ENCODE measurements at places on chromosomes 7 and 10.

DNA sequence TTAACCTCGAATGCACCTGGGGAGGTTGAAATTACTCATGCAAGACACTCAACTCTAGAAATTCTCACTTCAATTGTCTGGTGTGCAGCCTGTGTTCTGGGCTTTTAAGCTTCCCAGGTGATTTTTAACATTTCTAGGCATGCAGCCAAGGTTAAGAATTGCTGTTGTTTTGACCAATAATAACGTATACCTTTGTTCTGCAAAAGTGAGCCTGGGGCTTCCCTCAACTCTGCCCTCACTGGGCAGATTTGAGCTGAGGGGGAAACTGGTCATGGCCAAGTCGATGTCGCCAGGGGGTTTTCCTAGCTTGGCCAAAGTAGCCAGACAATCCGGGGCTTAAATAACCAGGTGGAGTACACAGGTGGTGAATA is 568 bp downstream of the PRSS2 start:
- no peak for DNase-seq

DNA sequence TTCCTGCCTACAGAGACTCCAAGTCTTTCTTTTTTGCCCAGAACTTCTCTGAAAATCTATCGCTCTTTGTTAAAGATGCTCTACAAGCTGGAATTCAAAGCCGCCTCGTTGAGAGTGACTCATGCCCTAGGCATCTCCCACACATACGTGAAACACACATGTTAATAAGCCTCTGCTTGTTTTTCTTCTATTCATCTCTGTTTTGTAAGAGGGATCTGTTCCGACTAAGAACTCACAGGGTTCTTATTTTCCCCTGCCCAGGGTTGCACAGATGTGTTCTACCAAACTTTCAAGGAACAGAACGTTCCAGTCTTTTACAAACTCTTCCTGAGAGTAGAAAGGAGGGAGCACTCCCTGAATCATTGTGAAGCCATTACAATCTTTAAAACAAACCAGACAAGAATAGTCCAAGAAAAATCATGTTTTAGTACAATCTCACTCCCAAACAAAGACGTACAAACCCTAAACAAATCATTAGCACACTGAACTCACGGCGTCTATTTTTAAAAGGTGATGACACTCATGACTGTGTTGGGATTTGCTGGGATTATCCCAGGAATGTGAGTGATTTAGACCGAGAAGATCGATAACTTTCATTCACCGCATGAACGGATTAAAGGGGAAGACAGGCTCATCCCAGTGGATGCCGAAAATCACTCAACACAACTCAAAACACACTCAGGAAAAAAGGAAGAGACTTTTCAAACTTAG is 55.3 kb upstream of the INPP5A start:
- DNase-seq, result no peak

- DNase-seq, result no peak
Observed at GRCh38 chr7:1591396-1591795, 21.6 kb upstream of the PSMG3 start.

DNA sequence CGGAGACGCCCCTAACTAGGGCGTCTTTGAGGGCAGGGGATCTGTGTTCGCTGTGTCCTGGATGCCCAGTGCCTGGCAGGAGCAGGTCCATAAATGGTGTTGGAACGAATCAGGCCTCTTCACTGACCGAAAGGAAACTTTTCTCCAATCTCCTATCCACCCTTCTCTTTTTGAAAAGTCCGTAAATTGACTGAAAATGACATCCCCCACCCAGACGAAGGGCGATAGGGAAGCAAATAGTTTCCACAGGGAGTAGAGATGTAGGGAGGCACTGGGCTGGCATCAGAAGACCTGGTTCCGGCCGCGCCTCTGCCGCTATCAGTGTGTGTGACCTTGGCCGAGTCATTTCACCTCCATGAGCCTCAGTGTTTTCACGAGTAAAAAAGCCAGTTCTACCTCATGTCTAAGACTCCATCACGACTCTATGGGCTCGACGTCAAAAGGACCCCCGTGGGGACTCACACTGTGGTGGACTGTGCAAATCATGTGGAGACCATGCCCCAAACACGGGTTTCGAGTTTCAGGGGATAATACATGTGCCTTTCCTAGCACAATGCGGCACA is 497 bp upstream of the RAB11FIP2 start:
- DNase-seq, result no peak

DNA sequence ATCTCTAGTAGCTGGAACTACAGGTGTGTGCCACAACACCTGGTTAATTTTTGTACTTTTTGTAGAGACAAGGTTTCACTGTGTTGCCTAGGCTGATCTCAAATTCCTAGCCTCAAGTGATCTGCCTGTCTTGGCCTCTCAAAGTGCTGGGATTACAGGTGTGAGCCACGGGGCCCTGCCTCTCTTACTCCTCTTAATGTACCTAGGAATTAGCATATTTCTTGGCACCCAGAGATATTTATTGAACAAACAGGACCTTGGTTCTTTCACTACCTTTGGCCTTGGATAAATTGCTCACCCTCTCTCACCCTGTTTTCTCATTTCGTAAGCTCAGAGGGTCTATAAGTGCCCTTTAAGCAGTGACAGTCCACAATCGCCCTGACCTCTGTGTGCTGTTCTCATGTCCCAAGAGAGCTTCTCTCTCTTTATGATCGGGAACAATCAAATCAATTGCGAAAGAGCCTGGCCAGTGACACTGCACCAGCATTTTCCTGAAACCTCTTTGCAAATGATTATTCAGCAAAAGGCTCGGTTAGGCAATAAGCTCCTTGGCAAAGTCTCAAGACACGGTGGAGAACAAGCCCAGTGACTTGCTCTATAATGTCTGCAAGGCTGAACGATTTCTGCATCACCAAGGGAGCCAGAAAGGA is 117.7 kb downstream of the APBB1IP start:
- no peak for DNase-seq
